ENCODE measurements at places on chromosomes 2 and 18.

DNA sequence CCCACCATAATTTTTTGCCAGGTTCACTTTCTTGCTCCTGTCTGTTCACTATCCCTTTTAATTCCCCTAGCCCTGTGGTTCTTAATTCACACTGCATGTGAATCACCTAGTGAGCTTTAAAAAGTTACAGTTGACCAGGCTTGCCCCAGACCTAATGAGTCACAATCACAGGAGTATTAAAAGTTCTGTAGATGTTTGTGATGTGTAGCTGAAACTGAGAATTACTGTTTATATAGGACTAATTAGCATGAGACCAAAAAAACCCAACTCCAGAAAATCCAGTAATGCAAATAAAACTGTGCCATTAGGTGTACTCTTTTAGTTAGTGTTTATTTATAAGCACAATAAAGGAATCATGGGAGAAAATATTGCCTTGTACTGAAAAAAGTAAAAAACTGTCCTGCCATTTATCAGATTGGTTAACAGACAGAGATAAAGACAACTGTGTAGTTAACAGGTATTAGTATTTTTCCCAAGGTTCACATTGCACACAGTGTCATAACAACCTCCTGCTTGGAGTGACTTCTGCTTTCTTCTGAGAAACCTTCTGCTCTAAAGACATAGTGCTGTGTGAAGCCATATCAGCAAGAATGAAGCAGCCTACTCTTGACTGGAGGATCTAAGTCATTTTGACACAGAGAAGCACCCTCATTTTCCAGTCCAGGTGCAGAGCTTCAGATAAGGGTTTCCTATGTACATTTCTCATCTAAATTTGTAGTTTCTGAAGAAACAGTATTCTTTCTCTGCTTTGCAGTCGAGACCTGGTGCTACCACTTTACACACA lies 39.0 kb downstream of the VAPA start:
- no peak for DNase-seq

GRCh38 chr18:12750076-12750714 lies 47.4 kb downstream of the PSMG2 start:
- DNase-seq: peak; percentile 8

DNA sequence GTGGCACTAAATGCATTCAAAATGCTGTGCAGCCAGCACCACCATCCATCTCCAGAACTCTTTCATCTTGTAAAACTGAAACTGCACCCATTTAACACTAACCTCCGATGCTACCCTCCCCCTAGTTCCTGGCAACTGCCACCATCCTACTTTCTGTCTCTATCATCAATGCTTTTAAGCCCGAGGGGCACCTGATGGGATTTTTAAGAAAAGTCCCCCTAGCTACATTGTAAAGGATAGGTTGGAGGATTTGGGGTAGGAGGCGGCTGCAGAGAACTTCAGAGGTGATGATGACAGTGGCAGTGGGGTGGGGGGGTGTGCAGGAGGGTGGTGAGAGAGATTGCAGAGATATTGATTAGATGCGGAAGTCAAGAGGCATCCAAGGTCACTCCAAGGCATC lies 10.8 kb upstream of the YWHAQ start:
- peak; percentile 42 for DNase-seq

GRCh38 chr18:10685484-10685883 lies 159.7 kb downstream of the NAPG start:
- DNase-seq: no peak

DNA sequence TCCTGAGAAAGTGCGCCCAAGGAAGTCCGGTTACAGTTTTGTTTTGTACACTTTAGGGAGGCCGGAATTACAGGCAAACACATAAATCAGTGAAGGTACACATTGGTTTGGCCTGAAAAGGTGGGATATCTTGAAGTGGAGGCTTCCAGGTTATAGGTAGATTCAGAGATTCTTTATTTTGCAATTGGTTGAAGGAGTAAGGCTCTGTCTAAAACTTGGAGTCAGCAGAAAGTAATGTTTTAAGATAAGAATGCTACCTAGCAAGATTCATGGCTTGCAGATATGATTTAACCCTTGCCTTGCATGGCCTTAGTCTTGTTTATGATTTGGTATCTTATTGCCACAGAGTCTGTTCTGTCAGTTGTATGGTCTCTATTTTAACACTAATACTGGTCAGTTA lies 165.9 kb upstream of the NDUFV2 start:
- no peak for DNase-seq

GRCh38 chr2:172403402-172403801 lies 24.0 kb upstream of the ITGA6 start:
- DNase-seq: no peak

DNA sequence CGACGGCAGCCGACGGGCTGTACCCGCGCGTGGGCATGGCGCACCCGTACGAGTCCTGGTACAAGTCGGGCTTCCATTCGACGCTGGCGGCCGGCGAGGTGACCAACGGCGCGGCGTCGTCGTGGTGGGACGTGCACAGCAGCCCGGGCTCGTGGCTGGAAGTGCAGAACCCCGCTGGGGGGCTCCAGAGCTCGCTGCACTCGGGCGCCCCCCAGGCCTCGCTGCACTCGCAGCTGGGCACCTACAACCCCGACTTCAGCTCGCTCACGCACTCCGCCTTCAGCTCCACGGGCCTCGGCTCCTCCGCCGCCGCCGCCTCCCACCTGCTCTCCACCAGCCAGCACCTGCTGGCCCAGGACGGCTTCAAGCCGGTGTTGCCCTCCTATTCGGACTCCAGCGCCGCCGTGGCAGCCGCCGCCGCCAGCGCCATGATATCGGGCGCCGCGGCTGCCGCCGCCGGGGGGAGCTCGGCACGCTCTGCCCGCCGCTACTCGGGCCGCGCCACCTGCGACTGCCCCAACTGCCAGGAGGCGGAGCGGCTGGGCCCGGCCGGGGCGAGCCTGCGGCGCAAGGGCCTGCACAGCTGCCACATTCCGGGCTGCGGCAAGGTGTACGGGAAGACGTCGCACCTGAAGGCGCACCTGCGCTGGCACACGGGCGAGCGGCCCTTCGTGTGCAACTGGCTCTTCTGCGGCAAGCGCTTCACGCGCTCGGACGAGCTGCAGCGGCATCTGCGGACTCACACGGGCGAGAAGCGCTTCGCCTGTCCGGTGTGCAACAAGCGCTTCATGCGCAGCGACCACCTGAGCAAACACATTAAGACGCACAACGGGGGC lies 2.0 kb downstream of the SP9 start:
- DNase-seq: peak; percentile 54

DNA sequence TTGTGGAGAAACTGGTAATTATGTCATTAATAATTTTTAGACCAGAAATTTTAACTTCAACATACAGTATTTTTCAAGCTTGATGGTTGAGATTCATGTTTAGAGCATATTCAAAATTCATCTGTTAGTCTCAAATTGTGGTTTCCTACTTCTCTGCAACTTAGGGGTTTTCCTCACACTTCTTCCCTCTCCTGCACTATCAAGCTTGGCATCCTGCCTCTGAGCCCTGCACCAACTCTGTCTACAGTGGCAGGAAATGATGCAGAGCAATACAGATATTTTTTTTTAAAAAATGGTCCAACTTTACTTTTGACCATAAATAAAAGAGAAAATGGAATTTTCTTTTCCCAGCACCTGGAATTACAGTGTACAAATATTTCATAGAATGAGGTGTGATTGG lies 247.3 kb downstream of the NUP35 start:
- no peak for DNase-seq

DNA sequence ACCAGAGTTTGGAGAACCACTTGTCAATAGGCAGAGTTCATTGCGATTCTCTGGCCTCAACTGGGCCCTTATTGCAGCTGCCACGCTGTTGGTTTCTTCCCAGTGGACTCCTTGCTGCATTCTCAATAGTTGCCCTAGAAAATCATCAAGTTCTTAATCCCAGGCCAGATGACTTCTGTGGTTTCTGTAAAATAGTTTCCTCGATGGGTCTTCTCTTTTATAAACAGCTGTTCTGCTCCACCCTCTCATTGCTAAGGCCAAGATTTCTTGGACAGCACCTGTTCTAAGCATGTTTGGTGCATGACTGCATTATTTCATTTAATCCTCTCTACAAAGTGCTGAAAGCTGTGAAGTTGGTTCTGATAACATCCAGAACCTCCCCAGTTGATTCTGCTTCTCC lies 131.0 kb downstream of the BCL2L11 start:
- no peak for DNase-seq

DNA sequence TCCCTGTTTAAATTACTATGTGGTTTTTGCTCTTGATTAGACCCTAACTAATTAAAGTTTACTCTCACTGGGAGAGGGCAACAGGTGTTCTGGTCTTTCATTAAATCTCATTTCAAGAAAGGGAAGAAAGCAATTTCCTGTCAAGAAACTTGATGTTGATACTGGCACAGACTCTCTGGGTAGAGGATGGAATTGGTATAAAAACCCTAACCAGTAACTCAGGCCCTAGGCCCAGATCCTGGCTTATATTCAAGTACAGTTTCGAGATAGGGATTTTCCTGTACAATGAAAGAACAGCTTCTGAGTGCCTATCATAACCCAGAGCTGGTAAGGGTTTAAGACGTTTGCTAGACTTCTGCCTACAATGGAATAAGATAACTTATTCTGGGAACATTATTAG lies 61.6 kb upstream of the ACYP2 start:
- DNase-seq: peak; percentile 9

DNA sequence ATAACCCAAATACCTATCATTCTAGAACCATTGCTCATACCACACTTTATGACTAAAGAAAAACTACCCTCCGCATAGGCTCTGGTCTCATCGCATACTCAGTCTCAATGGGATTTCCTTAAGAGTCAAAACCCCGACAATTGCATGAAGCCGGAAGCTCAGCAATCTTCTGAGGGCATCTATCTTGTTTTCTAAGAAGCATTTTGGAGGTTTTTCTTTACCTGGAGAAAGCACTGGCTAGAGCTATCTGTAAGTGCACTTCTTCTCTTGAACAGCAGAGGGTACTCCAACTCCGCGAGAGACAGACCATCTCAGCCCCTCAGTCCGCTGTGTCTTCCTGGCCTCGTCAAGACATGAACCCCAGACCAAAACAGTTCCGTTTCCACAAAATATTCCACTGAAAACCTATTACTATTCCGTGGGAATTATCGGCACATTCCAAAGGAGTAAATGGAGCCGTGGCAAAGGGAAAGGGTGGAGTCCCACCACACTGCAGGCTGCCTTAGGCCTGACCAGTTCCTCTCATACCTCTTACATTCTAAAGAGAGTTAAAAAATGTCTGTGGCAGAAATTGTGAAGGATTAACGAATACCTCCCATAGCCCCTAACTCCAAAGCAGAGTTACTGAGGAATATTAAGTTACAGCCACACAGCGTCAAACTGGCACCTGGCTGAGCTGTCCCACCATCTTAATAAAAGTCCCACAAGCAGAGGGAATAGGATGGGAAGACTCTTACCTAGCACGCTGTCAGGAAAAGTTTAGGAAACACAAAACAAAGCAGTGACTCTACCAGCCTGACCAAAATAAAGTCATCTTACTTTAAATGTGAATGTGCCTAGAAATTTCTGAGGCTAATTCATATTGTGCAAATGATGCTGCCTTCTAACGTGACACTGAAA lies 325.6 kb upstream of the VRK2 start:
- DNase-seq: peak; percentile 33

- no peak for DNase-seq
Measured at GRCh38 chr18:21386523-21387240, 144.7 kb downstream of the GREB1L start.

- no peak for DNase-seq
Measured at GRCh38 chr2:207792244-207792785, 22.6 kb upstream of the FZD5 start.

DNA sequence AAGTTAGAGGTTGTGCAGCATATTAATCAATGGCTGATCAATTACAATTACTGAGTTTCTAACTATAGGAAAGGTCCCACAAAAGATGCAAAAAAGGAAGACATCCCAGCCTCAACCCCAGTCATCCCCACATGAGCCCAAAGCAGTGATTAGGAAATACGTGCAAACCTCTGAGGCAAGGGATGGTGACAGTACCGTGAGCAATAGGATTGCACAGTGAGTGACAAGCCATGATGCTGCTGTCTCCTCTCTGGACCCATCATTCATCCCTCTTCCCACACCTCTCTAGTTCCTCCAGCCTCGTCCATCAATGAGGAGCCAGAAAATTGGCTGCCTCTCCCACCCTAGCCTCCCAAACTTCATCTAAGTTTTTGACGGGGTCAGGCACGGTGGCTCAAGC lies 4.0 kb upstream of the SLC11A1 start:
- no peak for DNase-seq

- peak; percentile 56 for DNase-seq
Measured at GRCh38 chr2:240586919-240587800, 626 bp downstream of the CAPN10 start.

GRCh38 chr2:128402911-128403670 lies 84.4 kb upstream of the HS6ST1 start:
- no peak for DNase-seq

GRCh38 chr18:22466608-22467395 lies 49.1 kb upstream of the CTAGE1 start:
- no peak for DNase-seq

DNA sequence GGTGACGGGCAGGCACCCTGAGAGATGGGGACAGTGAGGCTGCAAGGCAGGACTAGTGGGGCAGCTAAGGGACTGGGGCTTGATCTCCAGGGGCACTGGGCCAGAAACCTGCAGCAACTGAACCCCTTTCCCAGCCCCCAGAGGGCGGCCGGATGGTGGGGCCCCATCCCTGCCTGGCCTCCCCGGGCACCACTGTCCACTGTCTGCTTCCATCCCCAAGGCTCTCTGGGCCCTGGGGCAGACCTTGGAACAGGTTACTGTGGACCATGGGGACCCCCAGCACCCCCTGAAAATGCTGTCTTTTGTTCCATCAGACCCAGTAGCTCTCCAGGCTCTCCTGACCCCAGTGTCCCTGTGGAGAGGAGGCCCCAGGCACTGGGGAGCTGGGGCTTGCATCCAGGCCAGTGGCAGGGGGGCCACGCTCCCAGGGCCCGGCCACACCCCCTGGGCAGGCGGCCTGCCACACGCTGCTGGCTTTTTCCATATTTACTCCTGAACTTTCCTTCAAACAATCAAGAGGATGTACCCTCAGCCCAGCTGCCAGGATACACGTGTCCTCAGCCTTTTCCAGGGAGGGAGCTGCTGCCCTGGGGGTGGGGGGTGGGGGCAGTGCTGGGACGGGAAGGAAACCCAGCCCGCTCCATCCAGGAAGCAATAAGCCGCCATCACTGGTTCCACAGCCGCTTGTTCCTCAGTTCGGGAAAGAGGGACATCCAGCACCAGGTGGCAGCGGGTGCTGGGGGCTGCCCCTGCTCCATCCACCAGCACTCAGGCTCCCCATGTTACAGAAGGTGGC lies 102.3 kb upstream of the ODC1 start:
- no peak for DNase-seq

GRCh38 chr2:77322431-77322830 lies 199.7 kb downstream of the LRRTM4 start:
- DNase-seq: no peak

- DNase-seq: no peak
Measured at GRCh38 chr2:147450661-147451510, 393.9 kb upstream of the ACVR2A start.

DNA sequence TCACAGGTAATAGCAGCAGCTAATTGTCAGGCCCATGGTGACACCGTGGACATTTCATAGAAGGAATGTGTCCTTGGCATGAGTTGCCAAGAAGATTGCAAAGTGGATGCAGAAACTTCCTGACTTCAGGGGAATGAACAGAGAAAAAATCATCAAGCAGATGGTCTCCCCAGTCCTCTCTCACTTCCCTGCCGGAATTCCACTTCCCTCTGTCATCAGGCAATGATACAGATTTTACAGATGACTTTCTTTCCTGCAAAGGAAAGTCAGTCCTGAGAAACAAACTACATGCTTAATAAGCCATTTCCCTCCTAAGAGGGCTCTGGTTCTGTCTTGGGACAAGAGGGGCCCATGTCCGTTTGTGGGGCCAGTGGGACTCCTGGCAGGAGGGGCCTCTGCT lies 45.7 kb downstream of the KCNF1 start:
- no peak for DNase-seq

GRCh38 chr2:181848261-181848886 lies 43.2 kb upstream of the ITPRID2 start:
- DNase-seq: no peak
